ENCODE measurements at places on chromosomes 12 and 14.

DNA sequence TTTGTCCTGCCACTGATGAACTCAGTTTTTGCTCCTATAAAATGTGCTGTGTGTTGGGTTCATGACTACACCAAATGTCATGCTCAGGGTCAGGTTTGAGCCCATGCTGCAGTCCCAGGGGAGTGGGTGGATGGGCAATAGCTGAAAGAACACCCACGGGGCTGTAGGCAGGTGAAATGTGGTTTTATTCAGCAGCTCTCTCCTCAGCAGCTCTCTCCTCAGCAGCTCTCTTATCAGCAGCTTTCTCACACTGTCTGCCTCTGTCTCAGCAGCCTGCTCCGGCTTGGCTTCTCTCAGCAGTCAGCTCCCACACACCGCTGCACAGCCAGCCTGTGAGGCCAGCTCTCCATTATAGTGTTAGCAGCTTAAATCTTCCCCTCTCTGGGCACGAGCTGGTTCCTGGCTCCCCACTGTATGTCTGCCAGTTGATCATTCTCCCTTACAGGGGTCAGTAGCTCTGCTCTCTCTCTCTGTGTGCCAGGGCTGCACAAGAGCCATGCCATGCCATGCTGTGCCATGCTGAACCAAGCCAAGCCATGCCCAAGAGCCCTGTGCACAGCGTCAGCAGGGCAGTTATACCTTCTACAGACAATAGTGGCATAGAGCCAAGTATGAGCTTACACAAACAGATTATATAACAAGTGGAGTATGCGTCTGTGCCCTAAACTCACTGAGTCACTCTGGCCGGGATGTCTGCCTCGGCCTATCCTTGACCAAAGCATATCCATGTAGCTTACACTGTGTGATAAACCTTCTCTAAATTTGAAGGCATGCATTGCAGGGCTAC is 303.3 kb upstream of the TMPO start:
- DNase-seq = no peak

DNA sequence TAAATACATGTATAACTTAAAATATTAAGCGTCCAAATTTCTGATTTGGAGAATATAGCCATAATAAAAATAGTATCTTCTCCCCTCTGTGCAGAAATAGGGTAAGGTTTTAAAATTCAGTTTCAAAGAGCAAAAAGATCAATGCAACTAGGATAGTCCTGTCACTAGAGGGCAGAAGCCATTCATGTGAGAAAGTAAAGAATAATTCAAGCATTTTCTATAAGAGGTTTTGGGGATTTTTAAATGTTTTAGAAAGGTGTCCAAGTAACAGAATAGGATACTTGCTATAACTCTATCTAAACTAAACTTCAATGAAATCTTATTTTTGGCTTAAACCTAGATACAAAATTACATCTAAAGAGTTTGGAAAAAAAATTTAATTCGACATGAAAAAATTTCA is 50.3 kb downstream of the ADAMTS20 start:
- peak; percentile 9 for DNase-seq

GRCh38 chr14:20820063-20820904 is 17.6 kb upstream of the RNASE1 start:
- DNase-seq = no peak

GRCh38 chr12:126157575-126157966 is 1092.3 kb downstream of the AACS start:
- DNase-seq = no peak

DNA sequence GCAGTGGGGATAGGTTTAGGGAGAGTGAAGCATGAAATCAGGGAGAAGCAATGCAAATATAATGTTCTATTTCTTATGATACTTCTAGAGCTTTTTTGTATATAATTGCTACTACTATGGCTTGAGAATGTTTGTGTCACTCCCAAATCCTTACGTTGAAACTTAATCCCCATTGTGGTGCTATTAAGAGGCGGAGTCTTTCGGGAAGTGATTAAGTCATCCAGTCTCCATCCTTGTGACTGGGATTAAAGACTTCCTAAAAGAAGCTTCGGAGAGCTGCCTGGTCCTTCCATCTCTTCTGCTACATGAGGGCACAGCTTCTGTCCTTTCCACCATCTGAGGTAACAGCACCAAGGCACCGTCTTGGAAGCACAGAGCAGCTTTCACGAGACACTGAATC is 81.2 kb downstream of the COX16 start:
- no peak for DNase-seq

All from fibroblast of skin of left quadriceps (primary cell).